ENCODE measurements at places on chromosomes 12 and 14.

- no peak for DNase-seq
These were observed 11.9 kb downstream of the RHOF start for GRCh38 chr12:121781484-121781997.

DNA sequence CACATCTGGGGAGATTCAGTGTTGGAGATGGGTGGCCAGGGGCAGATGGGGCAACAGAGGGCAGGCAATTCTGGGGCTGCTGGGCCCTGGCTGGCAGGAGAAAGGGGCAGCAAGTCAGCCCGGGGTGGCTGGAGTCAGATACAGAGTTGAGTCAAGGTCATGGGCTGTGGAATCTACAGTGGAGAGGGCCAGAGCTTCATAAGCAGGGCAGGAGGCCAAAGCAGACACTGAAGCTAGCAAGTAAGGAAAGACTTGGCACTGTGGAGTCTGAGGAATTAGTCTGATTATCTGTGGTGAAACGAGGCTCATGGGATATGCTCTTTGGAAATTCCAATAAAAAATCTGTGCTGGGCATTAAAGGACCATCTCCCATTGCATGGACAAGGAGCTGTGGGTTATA, 95.5 kb downstream of the TMX1 start:
- no peak for DNase-seq

DNA sequence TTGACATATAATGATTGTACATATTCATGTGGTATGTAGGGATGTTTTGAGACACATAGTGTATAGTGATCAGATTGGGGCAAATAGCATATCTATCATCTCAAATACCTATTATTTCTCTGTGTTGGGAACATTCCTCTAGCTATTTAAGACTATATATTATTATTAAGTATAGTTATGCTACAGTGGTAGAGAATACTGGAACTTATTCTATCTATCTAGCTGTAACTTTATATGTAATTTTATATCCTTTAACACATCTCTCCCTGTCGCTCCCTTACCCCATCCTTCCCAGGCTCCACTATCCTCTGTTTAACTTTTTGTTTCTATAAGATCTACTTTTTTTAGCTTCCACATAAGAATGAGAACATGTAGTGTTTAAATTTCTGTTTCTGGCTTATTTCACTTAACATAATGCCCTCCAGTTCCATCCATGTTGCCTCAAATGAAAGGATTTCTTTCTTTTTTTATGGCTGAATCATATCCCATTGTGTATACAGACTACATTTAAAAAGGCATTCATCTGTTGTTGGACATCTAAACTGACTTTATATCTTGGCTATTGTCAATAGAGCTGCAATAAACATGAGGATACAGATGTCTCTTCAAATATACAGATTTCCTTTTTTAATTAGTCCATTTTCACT, 102.1 kb upstream of the GZMB start:
- no peak for DNase-seq

GRCh38 chr14:94897561-94897960, 127.6 kb upstream of the GSC start:
- DNase-seq: no peak

DNA sequence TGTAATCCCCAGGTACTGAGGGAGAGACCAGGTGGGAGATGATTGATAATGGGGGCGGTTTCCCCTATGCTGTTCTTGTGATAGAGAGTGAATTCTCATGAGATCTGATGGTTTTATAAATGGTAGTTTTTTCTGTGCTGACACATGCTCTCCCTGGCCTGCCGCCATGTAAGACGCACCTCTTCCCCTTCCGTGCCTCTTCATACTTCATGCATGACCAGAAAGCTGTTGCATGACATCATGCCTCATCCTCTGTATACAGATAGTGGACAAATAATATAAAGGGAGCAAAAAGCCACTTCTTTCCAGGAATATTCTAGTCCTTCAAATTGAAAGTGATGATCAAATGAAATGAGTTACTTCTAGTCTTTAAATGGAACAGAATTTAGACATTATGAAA, 47.3 kb upstream of the LRIG3 start:
- no peak for DNase-seq

GRCh38 chr14:28867571-28867970, 101.0 kb downstream of the FOXG1 start:
- DNase-seq: no peak

DNA sequence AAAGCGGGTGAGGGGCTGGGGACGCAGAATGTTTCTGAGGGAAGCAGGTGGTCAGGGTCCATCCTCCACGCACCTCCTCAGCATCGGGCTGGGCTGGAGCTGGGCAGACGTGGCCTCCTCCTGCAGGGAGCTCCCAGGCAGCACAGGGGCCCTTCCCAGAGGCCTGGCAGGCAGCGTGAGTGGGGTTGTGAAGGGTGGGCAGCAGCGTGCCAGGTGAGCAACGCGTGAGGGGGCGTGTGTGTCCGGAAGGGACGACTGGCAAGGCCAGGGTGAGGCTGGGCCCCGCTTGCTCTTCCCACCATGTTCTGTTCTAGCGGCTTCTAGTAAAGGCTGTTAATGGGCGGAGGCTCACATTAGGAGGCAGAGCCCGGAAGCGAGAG, 17.1 kb downstream of the ANKRD9 start:
- DNase-seq: no peak

- DNase-seq: no peak
These were observed 80.3 kb downstream of the DCAF5 start for GRCh38 chr14:69072584-69072983.

DNA sequence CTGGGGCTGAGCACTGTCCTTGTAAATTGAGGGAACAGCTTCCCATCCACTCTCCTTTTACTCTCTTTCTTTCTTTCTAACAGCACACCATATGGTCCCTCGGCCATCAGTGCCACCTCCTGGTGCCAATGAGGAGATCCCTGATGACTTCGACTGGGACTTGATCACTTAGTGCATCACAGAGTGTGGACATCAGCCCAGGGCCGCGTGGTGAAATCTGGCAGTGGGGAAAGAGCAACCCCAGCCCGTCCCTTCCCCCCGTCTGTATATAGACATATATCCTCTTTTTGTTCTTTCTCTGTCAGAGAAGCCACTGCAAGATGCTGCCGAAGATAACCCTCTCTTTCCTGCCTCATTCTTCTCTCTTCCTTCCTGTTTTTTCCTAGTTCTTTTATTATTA, 13.5 kb downstream of the C3AR1 start:
- no peak for DNase-seq

DNA sequence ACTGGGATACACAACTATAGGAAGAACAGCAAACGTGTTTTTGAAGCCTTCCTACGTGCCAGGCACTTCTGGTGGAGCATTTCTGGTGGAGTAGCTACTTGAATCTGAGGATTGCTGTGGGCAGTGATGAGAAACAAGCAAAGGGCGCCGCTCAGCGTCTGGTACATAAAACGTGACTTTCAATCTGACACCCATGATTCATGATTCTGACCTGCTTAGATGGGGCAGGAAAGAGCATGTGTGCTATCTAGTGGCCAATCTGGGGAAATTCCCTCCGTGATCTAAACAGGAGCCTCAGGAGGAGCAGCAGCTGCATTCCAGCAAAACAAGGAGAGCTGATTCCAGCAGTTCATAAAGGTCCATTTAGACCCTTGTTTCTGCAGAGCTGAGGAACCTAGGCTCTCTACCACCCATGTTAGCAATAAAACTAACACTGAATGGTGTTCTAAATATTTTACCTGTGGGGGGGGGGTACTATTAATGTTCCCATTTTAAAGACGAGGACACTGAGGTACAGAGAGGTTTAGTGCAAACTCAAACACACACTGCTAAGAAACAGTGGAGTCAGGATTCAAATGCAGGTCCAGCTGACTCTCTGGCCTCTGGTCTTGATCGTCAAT, 37.8 kb downstream of the PAH start:
- DNase-seq: no peak

- DNase-seq: no peak
These were observed 235.3 kb downstream of the CCDC91 start for GRCh38 chr12:28425526-28425925.

DNA sequence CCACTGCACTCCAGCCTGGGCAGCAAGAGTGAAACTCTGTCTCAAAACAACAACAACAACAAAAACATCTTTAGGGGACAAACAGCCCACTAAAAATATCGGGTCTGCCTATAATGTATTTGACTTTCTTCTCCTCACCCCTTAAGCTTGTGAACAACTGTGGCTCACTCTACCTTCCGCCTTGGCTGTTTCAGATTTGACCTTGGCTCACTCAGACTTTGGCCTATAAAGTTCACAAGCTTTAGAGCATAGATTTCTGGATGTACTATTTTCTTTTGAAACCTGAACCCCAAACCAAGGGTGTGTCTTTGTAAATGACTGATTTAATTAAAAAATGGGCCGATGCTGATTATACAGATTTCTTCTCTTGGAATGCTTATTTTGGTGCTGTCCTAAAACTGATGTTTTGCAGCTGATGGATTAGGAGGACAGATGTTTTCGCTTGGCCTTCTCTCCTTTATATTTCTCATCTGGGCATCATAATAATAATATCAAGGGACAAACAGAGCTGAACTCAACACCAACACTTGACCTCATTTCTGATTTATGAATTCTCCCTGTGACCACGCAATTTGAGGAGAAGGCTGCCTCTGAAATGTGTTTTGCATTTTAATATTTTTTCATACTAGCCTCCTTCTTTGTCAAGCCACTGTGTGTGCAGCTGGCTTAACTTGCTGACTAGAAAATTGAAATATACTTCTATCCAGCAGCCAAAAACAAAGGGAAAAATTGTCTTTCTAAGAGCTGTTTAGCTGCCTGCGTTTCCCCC, 40.2 kb upstream of the RASSF3 start:
- no peak for DNase-seq

- DNase-seq: no peak
These were observed 269.7 kb downstream of the FLRT2 start for GRCh38 chr14:85799668-85800067.

DNA sequence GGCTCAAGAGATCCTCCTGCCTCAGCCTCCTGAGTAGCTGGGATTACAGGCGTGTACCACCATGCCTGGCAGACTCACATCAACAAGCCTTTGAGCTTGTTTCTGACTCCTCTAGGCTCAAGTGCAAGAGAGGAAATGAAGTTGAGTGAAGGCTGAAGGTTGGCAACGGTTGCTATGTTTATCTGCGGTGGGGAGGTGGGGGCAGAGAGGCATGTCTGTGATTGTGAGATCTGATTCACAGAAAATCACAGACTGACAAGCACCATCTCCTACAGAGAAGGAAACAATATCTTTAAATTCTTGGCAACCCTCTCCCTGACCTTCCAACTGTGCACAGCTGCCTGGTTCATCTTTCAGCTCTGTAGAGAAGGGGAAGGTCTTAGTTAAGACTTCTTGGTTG, 22.1 kb upstream of the NINJ2 start:
- peak; percentile 67 for DNase-seq

DNA sequence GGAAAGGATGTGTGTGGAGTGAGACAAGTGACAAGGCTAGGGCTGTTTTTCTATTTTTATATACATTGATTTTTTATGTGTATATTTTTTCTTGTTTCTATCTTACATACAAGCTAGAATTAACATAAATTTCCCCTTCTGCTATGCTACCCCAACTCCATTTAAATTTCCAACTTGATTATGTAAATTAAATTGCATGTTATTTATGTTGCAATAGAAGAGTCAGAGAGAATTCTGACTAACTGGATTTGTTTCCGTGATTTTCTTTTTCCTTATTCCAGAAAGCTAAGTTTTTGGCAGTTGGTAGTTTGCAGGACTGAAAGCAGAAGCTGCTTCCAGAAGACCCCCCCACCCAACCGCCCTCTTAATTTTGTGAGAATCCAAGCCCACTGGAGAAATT, 8.9 kb upstream of the YBX3 start:
- no peak for DNase-seq

- peak; percentile 37 for DNase-seq
These were observed 5.7 kb downstream of the WNT5B start for GRCh38 chr12:1634590-1635191.

DNA sequence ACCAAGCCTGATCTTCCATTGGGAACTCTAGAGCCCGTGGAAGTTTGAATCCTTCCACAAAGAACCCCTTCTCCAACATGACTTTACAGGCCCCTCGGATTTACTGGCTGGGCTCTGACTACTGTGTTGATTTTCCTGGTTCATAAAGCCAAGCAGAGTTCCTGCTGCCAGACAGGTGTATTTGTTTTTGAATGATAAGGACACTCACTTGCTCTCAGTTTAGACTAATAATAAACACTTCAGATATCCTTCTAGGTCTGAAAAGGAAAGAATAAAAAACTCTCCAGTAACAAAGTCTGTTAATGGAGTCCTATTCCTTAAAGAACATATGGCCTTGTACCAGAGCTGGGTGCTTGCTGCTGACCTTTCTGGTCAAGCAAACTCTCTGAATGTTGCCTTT, 31.0 kb downstream of the SIX1 start:
- DNase-seq: no peak

DNA sequence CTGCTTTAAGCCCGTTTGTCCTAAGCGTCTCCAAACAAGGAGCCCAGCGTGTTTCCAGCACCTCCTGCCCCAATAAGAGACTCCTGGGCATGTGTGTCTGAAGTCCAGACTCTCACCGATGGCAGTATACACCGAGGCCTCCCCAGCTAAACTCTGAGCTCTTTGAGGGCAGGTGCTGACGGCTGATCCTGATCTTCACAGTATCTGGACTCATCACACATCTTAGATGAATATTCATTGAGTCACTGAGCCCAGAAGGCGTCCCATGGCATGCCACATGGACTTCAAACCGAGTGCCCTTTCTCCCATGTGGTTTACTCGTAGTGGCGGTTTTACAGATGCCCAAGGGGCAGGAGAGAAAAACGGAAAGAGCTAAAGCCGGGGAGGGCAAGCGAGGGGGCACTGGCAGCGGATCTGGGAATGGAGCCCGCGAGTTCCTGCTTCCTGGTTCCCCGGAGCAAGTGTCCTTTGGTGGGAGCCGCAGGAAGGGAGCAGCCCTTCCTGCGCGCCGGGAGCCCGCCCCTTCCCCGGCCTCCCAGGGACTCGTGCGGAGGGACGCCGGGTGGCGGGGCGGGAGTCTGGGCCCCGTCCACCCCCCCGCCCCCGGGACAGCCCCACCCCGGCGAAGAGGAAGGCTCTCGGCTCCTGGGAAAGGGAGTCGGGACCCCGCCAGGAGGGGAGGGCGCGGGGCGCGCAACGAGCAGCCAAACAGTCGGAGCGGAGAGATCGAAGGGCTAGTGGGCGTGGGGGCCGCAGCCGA, 585 bp upstream of the TEAD4 start:
- no peak for DNase-seq

Data from stimulated activated CD8-positive, alpha-beta memory T cell treated with anti-CD3 and anti-CD28 coated beads, Interleukin-15, amount 100 ng/mL, for 1 hour (primary cell).